Activated T-helper 2 cell treated with anti-CD3 and anti-CD28 coated beads, Interferon-gamma antibody, Interleukin-2, Interleukin-4, amounts not matched to agents 10 μg/mL and 5 μg/mL and 100 μg/mL, durations not matched to agents 14 hours and 24 hours and 36 hours (primary cell): ENCODE measurements at places on chromosomes 5 and 9. TPM values are rescaled to one million over a fixed set of nuclear protein-coding genes. Genes with fewer than 3 reads are reported as not detected.

GRCh38 chr5:55855509-55855908 lies 4.4 kb downstream of the IL31RA start:
- H3K27ac ChIP-seq, result peak overlapping the region; percentile 19
- H3K36me3 ChIP-seq, result no peaks in the 10 kb centered on the region
- no peak for DNase-seq
- peaks cover 61% of the 10 kb centered on the region for H3K4me1 ChIP-seq
- H3K27me3 ChIP-seq, result no peaks in the 10 kb centered on the region

DNA sequence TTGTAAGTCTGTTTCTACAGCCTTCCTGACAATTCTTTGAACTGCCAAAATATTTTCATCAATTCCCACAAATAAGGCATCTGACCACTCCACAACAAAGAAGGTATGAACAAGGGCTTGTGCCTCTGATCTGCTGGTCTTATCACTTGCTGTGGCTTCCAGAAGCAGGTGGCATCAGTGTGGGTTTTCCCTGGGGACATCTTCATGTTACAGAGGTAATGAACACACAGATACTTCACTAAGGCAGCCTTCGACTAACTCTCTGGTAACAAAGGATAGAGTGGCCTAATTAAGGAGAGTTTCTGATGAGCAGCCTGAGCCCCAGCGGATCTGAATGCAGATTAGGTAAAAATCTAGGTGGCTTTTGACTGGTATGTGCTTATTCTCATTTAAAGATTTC lies 15.2 kb upstream of the ERAP2 start:
- no peaks in the 10 kb centered on the region for H3K36me3 ChIP-seq
- no peaks in the 10 kb centered on the region for H3K27me3 ChIP-seq
- H3K27ac ChIP-seq, result no peak overlapping the region
- DNase-seq, result no peak

DNA sequence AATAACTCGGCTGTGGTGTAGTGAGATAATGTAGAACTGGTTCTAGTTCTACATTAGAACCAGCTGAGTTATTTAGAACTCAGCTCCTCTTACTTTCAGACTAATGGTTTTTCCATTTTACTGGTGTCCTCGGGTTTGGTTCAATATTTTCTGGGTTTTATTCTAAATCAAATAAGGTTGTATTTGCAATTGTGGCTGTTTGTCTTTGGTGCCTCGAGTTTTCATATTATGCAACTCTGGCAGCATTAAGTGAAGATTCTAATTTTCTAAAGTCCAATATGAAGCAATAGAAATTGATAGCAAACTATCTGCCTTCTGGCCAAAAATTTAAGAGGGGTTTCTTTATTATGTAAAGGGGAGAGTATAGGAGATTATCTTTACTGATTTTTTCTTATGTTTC lies 19.0 kb downstream of the C6 start:
- H3K27ac ChIP-seq, result no peak overlapping the region
- no peaks in the 10 kb centered on the region for H3K36me3 ChIP-seq
- no peaks in the 10 kb centered on the region for H3K27me3 ChIP-seq
- H3K4me1 ChIP-seq, result no peaks in the 10 kb centered on the region
- no peak overlapping the region for H3K4me3 ChIP-seq

DNA sequence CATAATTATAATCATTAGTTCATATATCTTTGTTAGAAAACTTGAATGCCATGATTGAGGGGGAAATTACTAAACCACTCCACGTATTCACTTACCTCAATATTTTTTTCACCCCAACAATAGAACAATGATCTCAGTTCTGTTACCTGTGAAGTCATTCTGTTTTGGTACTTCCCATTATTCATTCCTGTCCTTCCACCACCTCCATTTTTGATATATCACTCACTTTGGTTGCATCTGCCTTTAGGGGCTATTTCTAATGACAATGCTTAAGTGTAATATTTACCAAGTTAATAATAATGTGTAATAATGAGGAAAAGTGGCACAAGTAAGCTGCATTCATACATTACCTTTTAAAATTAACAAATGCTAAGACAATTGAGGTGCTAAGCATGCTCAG lies 218.4 kb downstream of the SPATA31D1 start:
- no peaks in the 10 kb centered on the region for H3K4me1 ChIP-seq
- H3K36me3 ChIP-seq, result no peaks in the 10 kb centered on the region
- H3K27me3 ChIP-seq, result no peaks in the 10 kb centered on the region
- DNase-seq, result no peak
- H3K4me3 ChIP-seq, result no peak overlapping the region
- H3K27ac ChIP-seq, result no peak overlapping the region

Gene FOXD4L5
- total RNA-seq, result 0.09 and 0.23 TPM in 2 replicates

GRCh38 chr9:131028221-131028884 lies 19.4 kb downstream of the LAMC3 start:
- H3K4me1 ChIP-seq, result no peaks in the 10 kb centered on the region
- no peak overlapping the region for H3K27ac ChIP-seq
- no peak for DNase-seq
- H3K27me3 ChIP-seq, result no peaks in the 10 kb centered on the region

Gene TMEM174
- not detected in 2 replicates for total RNA-seq

DNA sequence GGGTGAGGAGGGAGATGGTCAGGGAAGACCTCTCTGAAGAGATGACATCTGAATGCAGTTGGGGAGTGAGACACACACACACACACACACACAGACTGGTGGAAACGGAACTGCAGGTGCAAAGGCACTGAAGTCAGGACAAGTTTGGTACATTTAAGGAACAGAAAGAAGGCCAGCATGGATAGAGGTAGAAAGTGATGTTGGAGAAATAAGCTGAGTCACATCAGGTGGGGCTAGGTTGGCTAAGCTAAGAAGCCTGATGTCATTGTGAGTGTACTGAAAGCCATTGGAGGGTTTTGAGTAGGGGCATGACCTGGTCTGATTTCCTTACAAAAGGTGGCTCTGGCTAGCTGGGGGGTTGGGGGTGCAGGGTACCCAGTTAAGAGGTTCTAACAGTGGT lies 3.1 kb downstream of the BSPRY start:
- H3K4me1 ChIP-seq, result peaks cover 32% of the 10 kb centered on the region
- peaks cover 26% of the 10 kb centered on the region for H3K36me3 ChIP-seq
- no peak for DNase-seq
- H3K4me3 ChIP-seq, result no peak overlapping the region
- no peaks in the 10 kb centered on the region for H3K27me3 ChIP-seq

DNA sequence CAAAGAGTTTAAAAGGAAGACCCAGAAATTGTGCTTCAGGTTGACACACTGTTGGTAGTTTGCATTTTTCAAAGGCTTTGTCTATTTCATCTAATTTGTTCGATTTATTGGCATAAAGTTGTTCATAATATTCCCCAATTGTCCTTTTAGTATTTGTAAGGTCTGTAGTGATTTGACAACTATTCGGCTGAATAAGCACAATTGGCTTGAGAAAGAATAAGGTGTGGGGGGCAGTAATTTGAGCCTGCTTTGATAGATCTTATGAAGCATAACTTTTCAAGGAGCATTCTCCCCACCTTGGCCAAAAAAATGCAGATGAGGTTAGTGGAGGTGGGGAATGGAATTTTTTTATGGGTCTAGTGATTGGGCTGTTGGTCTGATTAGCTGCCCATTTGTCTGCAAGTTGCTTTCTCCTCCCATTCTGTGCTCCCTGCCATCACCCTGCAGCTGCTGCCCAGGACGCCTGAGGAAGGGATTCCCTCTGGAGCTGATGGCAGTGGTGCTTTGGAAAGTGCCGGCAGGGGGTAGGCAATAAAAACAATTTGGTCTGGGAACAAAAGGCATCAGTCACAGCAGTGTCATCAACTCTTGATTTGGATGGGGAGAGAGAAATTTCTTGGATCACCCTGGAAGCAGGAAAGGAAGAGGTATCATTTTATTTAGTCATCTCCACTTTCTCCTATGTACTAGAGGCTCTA lies 26.6 kb downstream of the WNT8A start:
- no peak overlapping the region for H3K27ac ChIP-seq
- no peak for DNase-seq
- H3K27me3 ChIP-seq, result peaks cover 17% of the 10 kb centered on the region
- H3K4me1 ChIP-seq, result peaks cover 4% of the 10 kb centered on the region

- H3K4me3 ChIP-seq, result no peak overlapping the region
- no peaks in the 10 kb centered on the region for H3K27me3 ChIP-seq
- H3K36me3 ChIP-seq, result peaks cover 48% of the 10 kb centered on the region
- peaks cover 5% of the 10 kb centered on the region for H3K4me1 ChIP-seq
- no peak for DNase-seq
Measured at GRCh38 chr9:71719562-71719961, 48.8 kb downstream of the CEMIP2 start.

Gene PCDHGC3
- total RNA-seq, result 0.21 and 0.23 TPM in 2 replicates

Gene IDNK
- 4.9 and 5.1 TPM in 2 replicates for total RNA-seq

GRCh38 chr9:5510360-5510931 lies at the start of gene PDCD1LG2:
Gene PDCD1LG2 (plus strand): TSS chr9:5510531. CDS start chr9:5522547, 12,016 bp downstream.
- no peaks in the 10 kb centered on the region for H3K27me3 ChIP-seq
- peaks cover 7% of the 10 kb centered on the region for H3K36me3 ChIP-seq
- peaks cover 55% of the 10 kb centered on the region for H3K4me1 ChIP-seq
- H3K27ac ChIP-seq, result peak within 1 kb of the TSS; percentile 95
- no peak for DNase-seq
- H3K4me3 ChIP-seq, result peak within 1 kb of the TSS; percentile 80

DNA sequence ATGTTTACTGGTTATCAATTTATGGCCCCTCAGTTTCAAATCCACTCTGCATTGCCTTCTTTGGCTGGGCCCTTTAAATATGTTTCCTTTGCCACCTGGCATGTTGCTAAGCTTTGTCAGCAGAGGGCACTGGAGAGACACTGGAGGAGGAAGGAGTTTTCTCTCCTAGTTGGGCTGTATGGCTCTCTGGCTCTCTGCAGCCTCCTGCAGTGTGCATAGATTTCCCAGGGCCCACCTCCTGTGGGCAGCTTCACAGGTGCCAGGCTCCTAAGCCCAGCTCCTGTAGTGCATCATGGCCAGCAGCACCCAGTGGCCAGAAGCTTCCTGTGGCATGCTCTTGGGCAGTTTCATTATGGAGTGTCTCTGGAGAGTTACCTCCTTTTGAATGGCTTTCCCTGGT lies 23.3 kb downstream of the CAVIN4 start:
- H3K27ac ChIP-seq, result no peak overlapping the region
- no peaks in the 10 kb centered on the region for H3K36me3 ChIP-seq
- peaks cover 14% of the 10 kb centered on the region for H3K27me3 ChIP-seq
- H3K4me1 ChIP-seq, result peaks cover 15% of the 10 kb centered on the region
- peak; percentile 25 for DNase-seq

Gene ZCCHC9
- total RNA-seq, result 43.4 and 46.9 TPM in 2 replicates

Gene NFIB
- total RNA-seq, result 0.02 TPM in 1 of 2 replicates, not detected in the other

Gene CDX1
- not detected in 2 replicates for total RNA-seq

DNA sequence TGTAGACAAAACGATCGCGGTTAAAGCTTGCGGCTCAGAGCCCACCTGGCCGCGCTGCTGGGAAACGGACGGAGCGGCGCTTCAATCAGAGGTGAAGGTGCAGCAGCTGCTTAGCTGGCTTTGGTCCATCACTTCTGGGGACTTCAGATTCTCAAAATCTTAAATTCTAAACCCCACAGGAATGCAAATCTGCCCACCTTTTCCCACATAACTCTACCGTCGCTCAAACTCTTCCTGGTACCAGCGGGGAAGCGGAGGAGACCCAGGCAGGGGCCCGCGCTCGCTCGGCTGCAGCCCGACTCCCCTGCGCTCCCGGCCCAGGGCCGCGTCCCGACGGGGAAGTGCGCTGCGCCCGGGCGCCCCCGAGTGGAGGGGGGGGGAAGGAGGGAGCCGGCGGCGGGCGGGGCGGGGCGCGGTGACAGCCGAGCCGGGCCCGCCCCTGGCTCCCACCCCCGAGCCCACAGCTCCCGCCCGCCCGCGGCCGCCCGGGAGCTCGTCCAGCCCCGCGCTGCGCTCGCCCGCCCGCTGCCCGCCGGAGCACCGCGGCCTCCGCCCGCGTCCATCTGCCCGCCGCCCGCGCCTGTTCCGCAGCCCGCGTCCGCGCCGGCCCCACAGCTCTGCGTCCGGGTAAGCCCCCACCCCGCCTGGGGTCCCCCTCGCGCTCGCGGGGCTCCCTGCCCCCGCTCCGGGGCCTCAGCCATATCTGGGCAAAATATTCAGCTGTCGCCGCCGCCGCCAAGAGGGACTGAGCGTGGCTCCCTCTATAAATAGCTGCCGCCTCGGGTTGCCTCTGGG lies at the start of gene TMOD1:
TSS of gene TMOD1 (plus strand) at position 490 of the 795 bp plus-strand sequence. CDS start 22,523 bp downstream, outside the sequence.
- no peak for DNase-seq
- H3K27me3 ChIP-seq, result peaks cover 48% of the 10 kb centered on the region
- H3K36me3 ChIP-seq, result no peaks in the 10 kb centered on the region
- no peak within 1 kb of the TSS for H3K27ac ChIP-seq
- peak within 1 kb of the TSS; percentile 73 for H3K4me3 ChIP-seq

- H3K4me3 ChIP-seq, result peak overlapping the region; percentile 20
- peaks cover 35% of the 10 kb centered on the region for H3K4me1 ChIP-seq
- no peaks in the 10 kb centered on the region for H3K27me3 ChIP-seq
- peak overlapping the region; percentile 94 for H3K27ac ChIP-seq
- DNase-seq, result peak; percentile 63
Measured at GRCh38 chr9:131500377-131500776, 2.3 kb upstream of the POMT1 start.

Gene ACSL6
- 27.7 and 34.0 TPM in 2 replicates for total RNA-seq

DNA sequence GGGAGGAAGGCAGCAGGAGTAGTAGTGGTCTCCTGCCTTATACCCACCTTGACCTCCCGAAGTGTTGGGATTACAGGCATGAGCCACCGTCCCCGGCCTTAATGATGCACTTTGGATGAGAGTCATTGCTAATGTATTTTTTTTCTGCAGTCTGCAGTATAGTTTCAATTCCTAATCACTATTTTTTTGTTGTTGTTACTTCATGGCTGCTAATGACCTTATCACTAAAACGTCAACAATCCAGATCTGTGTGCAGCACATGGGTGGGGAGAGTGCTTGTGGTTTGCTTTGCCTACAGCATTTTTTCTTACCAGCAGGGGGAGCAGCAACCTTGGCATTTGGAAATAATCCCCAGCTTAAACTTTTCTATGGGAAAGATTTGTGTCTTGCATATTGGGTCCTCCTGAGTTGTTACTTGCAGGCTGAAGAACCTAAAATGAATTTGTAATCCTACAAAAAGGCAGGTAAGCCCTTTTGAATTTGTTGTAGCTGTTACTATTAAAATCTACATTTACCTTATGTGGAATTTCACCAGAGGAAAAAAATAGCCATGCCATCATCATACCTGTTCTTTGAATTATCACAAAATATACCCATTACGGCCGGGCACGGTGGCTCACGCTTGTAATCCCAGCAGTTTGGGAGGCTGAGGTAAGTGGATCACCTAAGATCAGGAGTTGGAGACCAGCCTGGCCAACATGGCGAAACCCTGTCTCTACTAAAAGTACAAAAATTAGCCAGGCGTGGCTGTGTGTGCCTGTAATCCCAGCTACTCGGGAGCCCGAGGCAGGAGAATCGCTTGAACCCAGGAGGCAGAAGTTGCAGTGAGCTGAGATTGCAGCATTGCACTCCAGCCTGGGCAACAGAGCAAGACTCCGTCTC lies 6.3 kb upstream of the MED7 start:
- no peaks in the 10 kb centered on the region for H3K36me3 ChIP-seq
- DNase-seq, result peak; percentile 77
- H3K27ac ChIP-seq, result peak overlapping the region; percentile 70

- no peaks in the 10 kb centered on the region for H3K36me3 ChIP-seq
- DNase-seq, result no peak
- no peak overlapping the region for H3K4me3 ChIP-seq
- H3K27ac ChIP-seq, result no peak overlapping the region
- no peaks in the 10 kb centered on the region for H3K4me1 ChIP-seq
Measured at GRCh38 chr5:128483738-128484137, 54.3 kb downstream of the FBN2 start.

GRCh38 chr5:179747811-179748210 lies 15.2 kb downstream of the MAML1 start:
- no peak overlapping the region for H3K27ac ChIP-seq
- H3K36me3 ChIP-seq, result peaks cover 27% of the 10 kb centered on the region
- no peak overlapping the region for H3K4me3 ChIP-seq
